Mesothelial cell of epicardium (in vitro differentiated cells): ENCODE measurements at places on chromosomes 11 and 22. TPM values are rescaled to one million over a fixed set of nuclear protein-coding genes. Genes with fewer than 3 reads are reported as not detected.

The CCDC34 gene
- total RNA-seq, result 11.1 to 13.9 TPM (median 13.5 TPM) in 3 replicates

- no peak for DNase-seq
- H3K4me1 ChIP-seq, result peaks cover 28% of the 10 kb centered on the region
- peaks cover 23% of the 10 kb centered on the region for H3K36me3 ChIP-seq
Observed at GRCh38 chr11:104484804-104485554, 321.0 kb upstream of the PDGFD start.

DNA sequence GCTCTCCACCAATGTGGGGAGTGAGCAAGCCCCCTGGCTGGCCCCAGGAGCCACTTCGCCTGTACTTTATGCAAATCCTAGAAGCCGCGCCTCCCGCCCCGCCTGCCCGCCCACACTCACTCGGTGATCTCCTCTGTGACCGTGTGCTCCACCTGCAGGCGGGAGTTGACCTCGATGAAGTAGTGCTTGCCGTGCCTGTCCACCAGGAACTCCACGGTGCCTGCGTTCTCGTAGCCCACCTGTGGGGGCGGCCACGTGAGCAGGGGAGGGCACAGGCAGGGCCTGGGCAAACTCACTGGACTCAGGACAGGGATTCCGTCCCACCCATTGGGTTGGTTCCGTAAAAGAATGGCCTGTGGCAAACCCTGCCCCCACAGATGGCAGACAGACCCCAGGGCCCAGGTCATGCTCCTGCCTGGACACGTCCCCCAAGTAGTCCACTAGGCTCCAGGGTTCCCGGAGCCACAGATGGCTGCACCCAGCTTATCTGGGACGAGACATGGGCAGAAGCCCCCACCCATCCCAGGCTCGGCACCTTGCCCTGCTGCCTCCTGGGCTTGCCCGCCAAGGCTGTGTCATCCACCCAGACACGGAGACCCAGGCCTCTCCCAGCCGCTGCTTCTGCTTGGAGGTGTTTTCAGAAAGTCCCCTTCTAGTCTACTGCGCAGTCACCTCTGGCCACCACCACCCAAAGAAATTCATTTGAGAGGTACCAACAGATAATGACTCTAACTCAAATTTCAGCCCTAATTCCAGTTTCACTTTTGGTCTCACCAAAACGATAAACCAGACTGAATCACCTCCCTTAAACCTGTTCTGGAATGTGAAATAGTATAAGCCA is 12.1 kb downstream of the LRFN4 start:
- DNase-seq, result no peak
- H3K4me3 ChIP-seq, result no peak overlapping the region
- H3K4me1 ChIP-seq, result peaks cover 5% of the 10 kb centered on the region
- H3K36me3 ChIP-seq, result no peaks in the 10 kb centered on the region
- H3K27me3 ChIP-seq, result no peaks in the 10 kb centered on the region

- H3K4me1 ChIP-seq, result no peaks in the 10 kb centered on the region
- H3K4me3 ChIP-seq, result no peak overlapping the region
- no peak overlapping the region for H3K27ac ChIP-seq
- DNase-seq, result no peak
Observed at GRCh38 chr22:29291215-29291614, 15.2 kb upstream of the GAS2L1 start.

GRCh38 chr11:8604078-8604723 is 10.2 kb upstream of the STK33 start:
- H3K4me3 ChIP-seq, result no peak overlapping the region
- no peak for DNase-seq
- no peak overlapping the region for H3K27ac ChIP-seq
- H3K36me3 ChIP-seq, result no peaks in the 10 kb centered on the region
